ENCODE measurements at places on chromosomes 5 and 9.

GRCh38 chr9:109683521-109683920 is 96.5 kb upstream of the PALM2AKAP2 start:
- DNase-seq: no peak

GRCh38 chr5:91977579-91977978 is 594.5 kb upstream of the ARRDC3 start:
- DNase-seq: no peak

DNA sequence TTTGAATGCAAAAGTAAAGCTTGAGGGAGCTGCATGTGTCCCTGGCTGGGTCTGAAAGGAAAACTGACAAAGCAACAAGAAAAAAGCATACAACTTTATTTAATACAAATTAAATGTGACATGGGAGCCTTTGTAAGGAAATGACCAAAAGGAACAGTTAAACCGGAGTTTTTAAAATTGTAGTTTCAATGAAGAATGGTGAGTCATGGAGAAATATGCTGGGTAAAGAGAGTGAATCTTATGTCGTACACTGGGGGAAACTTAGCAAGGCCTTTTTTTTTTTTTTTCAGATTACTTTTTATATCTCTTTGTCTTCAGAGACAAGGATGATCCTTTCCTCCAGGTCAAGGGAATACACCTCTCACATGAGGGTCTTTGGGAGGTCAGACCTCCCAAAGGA is 50.1 kb upstream of the FBXL17 start:
- DNase-seq: no peak

GRCh38 chr9:21576331-21577189 is 94.4 kb upstream of the IFNE start:
- DNase-seq: no peak

- DNase-seq: no peak
Measured at GRCh38 chr5:95818181-95819147, 4.1 kb downstream of the GLRX start.

All from GM12891 (cell line).